ENCODE measurements at places on chromosomes 16 and 17. TPM values are rescaled to one million over a fixed set of nuclear protein-coding genes. Genes with fewer than 3 reads are reported as not detected.

The G6PC1 gene
- total RNA-seq = not detected

The BLTP2 gene
- 56.4 TPM for total RNA-seq

The NPIPB6 gene
- 2.0 TPM for total RNA-seq

The CLEC10A gene
- not detected for total RNA-seq

The CDH11 gene
- 1.4 TPM for total RNA-seq

The ALDH3A1 gene
- total RNA-seq = 783 TPM

The IRX5 gene
- total RNA-seq = 2.1 TPM

The CTRL gene
- 1.5 TPM for total RNA-seq

The HMOX2 gene
- total RNA-seq = 55.9 TPM

The SOST gene
- total RNA-seq = not detected

The FKBP10 gene
- 109 TPM for total RNA-seq

The MVP gene
- 104 TPM for total RNA-seq

The HAS3 gene
- total RNA-seq = 51.4 TPM

The FBXW10 gene
- total RNA-seq = 1.1 TPM

All from A549 treated with RU486 at 1 μM for 4 hours (cell line).